ENCODE measurements at places on chromosomes 12 and 14.

- no peak for DNase-seq
These were observed 178.8 kb downstream of the KTN1 start for GRCh38 chr14:55758796-55759195.

GRCh38 chr12:62248873-62249272 lies 11.3 kb upstream of the USP15 start:
- no peak for DNase-seq

DNA sequence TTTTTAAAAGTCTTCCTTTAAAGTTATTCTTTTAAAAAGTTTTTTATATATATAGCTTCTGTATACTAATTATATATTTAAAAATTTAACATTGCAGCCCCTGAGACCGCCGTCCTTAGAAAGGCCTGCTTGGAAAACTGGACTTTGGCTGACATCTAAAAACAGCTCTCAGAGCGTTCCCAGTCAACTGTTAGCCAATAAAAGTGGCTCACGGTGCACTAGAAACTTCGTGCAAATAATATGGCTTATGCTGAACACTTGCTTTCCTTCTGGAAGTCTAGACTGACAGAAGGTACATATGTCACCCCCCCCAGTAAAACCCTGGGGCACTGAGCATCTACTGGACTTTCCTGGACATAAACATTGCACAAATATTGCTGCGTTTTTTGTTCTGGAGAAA lies 115.0 kb downstream of the KIF21A start:
- DNase-seq, result no peak

DNA sequence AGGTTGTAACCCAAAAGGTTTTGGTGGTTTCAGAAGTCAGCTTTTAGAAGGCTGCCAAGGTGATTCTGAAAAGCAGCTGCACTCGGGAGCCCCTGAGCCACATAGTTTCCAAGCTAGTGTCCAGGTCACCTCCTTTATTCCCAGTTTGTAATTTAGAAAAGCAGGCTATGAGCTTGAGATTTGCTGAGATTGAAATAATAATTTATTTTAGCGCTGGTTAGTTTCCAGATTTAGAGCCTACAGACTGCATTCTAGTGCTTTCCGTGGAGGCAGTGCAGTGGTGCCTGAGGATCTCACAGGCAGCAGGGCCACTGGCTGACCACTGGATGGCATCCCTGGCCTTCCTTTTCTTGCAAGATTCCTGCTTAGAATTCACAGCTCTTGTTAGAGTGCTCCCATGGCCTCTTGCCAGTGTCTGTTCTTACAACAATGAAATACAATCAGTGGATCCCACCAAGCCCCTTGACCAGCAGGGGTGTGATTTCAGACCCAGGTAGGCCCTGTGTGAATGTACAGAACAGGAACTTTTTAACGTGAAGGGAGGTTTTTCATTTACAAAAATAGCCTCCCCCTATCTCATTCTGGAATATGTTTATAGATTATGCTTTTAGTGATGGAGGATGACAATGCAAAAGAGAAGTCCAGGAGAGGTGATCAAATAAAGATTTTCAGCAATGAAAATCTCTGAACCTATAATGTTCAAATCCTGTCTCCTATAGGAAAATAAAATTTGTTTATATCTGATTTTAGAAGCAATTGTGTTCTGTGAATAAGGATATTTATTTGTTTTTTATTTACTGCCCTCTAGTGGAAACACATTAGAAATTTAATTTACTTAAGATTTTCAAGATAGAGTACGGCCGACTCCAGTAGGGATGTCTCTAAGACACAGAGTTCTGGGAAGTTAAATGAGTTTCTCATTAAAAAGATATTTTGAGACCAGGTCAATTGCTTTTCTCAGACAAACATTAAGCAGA lies 362.1 kb upstream of the STXBP6 start:
- DNase-seq, result no peak

GRCh38 chr12:75334384-75335030 lies at the start of gene GLIPR1L1:
Gene GLIPR1L1 (plus strand): TSS chr12:75334670. CDS start chr12:75334729, 59 bp downstream.
- peak; percentile 72 for DNase-seq

Measured in left renal pelvis (tissue), 4 donors.